ENCODE measurements at places on chromosomes 1 and 21.

- peak; percentile 75 for DNase-seq
Measured at GRCh38 chr1:160367934-160368923, 1.4 kb downstream of the NHLH1 start.

GRCh38 chr1:31657972-31658510, 13.4 kb upstream of the PEF1 start:
- DNase-seq, result no peak

GRCh38 chr1:11418056-11418455, 60.9 kb upstream of the DISP3 start:
- no peak for DNase-seq

GRCh38 chr1:183993132-183993531, 44.4 kb downstream of the COLGALT2 start:
- peak; percentile 25 for DNase-seq

GRCh38 chr1:21383785-21384401, 56.0 kb upstream of the NBPF3 start:
- no peak for DNase-seq

GRCh38 chr1:204974327-204974726, 68.7 kb upstream of the CNTN2 start:
- no peak for DNase-seq

GRCh38 chr1:222618880-222619596, 1.1 kb downstream of the MIA3 start:
- DNase-seq, result peak; percentile 60

DNA sequence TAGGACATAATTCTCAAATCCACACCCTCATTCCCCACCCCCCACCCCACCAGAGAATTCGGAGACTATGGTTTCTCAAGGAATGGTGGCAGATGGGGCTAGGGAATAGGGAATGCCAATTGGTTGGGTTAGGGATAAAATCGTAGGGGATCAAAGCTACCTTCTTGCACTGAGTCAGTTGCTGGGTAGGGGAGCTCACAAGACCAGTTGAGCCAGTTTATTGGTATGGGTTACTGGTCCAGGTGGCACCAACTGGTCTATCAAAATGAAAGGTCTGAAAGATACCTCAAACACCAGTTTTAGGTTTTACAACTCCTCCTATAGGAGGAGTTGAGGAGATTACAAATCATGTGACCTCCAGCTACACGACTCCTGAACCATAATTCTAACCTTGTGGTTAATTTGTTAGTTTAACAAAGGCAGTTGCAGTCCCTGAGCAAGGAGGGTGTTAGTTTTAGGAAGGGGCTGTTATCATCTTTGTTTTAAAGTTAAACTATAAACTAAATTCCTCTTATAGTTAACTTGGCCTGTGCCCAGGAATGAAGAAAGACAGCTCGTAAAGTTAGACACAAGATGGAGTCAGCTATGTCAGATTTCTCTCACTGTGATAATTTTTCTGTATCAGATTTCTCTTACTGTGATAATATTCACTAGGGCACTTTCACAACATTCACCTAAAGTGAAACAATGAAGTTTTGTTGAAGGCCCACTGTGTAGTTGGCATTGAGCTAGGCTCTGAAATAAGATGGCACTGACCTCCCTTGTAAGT, 2.5 kb downstream of the SHISAL2A start:
- DNase-seq, result no peak

DNA sequence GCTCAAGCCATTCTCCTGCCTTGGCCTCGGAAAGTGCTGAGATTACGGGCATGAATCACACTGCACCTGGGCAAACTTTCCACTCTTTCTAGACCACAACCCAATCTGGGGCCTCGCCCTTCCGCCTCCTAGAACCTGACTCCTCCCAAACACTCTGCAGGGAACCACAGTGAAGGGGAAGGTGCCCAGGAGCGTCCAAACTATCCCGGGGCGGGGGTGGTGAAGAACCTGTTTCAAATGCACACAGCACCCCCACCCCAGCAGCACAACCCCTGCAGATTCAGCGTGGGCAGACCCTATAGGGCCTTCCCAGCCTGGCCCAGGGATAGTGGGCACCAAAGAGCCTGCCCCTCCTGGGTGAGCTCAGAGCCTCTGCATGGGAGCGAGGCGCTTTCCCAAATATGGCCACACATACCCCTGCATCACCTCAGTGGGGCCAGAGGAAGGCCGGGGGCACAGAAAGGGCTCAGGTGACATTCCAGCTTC, 86.9 kb downstream of the STUM start:
- DNase-seq, result no peak

GRCh38 chr1:246891105-246891504, 40.6 kb downstream of the AHCTF1 start:
- no peak for DNase-seq

- peak; percentile 45 for DNase-seq
Measured at GRCh38 chr1:224482619-224483018, 48.0 kb upstream of the WDR26 start.

DNA sequence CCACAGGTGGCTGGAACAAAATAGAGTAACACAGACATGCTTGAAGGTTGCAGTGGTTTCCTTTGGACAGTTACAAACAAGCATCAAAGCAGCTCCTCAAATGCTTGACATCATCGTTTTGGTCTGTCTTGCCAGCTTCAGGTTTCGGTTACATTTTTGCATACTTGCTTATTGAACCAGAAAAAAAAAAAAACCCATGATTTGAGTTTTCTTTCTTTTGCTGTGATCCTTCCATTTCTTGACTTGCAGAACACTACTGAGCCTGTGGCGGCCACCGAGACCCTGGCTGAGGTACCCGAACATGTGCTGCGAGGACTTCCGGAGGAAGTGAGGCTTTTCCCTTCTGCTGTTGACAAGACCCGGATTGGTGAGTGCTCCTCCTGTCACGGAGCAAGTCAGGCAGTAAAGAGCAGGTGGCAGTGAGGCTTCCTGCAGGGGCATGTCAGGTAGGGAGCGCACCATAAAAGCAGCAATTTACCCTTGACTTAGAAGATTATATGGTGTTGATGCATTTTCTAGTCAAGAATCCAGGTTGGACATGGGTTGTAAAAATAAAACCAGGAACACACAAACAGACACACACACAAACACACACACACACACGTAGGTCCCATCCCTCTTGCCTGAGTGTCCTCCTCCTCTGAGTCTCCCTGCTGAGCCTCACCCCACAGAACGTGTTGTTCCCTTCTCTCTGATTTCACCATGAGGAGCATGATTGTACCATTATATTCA, 30.9 kb downstream of the PRDM2 start:
- DNase-seq, result peak; percentile 58

- no peak for DNase-seq
Measured at GRCh38 chr1:91487469-91487868, 13.2 kb upstream of the CDC7 start.

Measured in hematopoietic multipotent progenitor cell treated with erythropoietin and hydrocortisone succinate and interleukin-3 and kit ligand, for 6 days (in vitro differentiated cells).